Bone marrow (tissue), 2 donors: ENCODE measurements at places on chromosomes 12 and 14.

- no peak for DNase-seq
Measured at GRCh38 chr14:21205678-21206581, 50.1 kb upstream of the OR5AU1 start.

DNA sequence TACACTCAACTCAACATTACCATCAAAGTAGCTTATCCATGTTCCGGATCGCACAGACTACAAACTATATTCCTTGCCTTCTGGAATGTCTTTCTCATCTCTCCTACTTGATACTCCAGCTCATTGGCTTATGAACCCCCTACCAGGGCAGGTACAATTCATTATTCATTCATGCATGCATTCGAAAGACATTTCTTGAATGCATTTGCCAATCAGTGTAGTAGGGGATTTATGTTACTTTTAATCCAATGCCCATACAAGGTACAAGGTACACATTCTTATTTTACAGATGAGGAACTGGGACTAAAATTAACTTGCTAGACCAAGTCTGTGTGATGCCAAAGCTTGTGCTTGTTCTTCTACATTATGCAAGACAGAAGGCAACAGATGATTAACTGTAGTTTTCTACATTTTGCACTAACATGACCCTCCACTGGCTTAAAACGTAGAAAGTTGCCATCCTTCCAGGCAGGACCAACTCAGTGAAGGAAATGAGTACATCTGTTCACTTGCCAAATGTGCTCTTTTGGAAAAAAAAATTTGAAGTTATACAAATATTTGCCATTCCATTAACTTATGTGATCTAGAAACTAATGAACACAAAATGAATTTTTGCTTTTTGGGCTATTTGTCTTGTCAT lies 53.8 kb upstream of the KCNJ8 start:
- no peak for DNase-seq

- no peak for DNase-seq
Measured at GRCh38 chr12:46558677-46559076, 186.1 kb upstream of the SLC38A2 start.

- DNase-seq = no peak
Measured at GRCh38 chr12:59850268-59850667, 254.4 kb downstream of the SLC16A7 start.

DNA sequence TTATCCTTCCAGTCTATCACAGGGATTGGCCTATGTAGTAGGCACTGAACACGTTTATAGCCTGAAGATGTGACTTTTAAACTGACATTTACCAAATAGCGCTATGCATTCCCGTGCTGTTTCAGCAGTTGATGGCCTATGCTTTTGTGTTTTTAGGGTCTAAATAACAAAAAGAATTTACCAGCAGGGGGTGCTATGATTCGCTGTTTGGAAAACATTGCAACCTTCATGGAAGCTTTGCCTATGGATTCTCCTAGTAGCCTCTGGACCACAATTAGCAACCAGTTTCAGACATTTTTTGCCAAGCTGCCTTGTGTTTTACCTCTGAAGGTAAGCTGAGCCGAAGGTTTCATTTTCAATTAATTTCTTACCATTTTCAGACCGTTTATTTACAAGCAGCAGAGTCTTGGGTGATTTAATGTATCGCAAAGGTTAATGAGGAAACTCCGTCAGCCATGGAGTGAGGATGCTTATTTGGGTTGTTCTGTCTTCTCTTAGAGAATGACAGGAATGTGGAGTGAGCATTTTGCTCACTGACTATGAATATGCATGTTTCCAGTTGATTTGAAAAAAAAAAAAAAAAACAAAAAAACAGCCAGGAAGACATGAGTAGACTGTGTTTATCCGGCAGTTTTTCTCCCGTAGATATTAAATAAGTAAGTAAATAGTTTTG lies 133.1 kb downstream of the PRIMA1 start:
- no peak for DNase-seq

GRCh38 chr14:35004839-35005238 lies 22.0 kb downstream of the SRP54 start:
- DNase-seq = no peak

- no peak for DNase-seq
Measured at GRCh38 chr12:53096759-53097158, 708 bp upstream of the IGFBP6 start.

GRCh38 chr12:6538420-6539313 lies 4.3 kb downstream of the GAPDH start:
- DNase-seq = no peak

- no peak for DNase-seq
Measured at GRCh38 chr14:78683981-78684380, 513.8 kb downstream of the NRXN3 start.

GRCh38 chr12:130226771-130227170 lies 64.5 kb downstream of the FZD10 start:
- no peak for DNase-seq

DNA sequence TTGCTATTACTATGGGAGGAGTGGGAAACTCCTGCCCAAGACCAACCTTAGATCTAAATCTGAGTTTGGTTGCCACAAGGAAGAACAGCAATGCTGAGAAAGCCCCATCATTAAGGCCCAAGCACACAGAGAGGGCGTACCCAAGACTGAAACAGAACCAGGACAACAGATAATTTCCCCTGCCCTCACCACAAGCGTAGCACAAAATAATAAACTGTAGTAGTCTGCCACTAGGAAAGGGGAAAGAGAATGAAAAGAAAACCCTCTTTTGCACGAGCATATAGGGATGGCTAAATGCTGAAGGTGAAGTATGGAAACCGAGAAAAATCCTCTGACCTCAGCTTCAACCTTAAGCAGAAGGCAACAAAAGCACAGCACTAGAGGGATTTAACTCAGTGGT lies 76.5 kb upstream of the DHRS4 start:
- no peak for DNase-seq

- DNase-seq = no peak
Measured at GRCh38 chr12:12819752-12820311, 6.7 kb downstream of the DDX47 start.

DNA sequence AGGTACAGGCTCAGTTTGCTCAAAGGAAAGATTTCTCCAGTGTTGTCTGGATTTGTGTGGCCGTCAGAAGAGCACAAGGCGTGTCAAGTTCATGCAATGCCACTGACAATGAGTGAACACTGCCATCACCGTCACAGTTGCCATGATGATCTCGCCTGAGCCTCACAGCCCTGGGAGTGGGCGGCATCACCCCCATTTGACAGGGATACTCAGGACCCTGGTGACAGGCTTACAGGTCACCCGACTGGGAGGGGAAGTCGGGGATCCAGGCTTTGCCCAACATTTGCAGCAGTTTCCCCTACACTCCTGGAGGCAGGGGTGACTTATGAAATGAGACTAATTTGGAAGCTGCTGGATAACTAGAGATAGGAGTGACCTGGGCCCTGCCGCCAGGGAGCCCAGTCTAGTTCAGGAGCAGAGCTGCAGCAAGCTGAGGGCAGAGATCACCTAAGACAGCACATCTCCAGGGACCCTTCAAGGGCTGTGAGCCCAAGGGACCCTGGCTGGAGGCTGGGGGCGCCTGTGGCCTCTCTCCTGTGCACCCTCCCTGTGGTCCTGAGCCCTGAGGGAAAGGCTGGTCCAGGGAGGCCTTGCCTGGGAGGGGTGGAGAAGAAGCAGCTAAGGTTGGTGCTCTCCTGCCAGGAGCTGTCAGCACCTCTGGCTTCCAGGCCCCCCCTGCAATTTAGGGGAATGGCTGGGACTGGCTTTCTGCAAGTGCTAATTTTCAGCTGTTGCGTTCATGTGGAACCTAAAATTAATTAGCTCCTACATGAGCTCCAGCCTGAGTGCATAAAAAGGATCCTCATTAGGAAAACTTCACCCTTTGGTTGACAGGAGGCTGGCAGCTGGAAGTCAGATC lies 32.4 kb upstream of the BEGAIN start:
- no peak for DNase-seq

- DNase-seq = no peak
Measured at GRCh38 chr14:52913271-52913670, 37.6 kb downstream of the FERMT2 start.

DNA sequence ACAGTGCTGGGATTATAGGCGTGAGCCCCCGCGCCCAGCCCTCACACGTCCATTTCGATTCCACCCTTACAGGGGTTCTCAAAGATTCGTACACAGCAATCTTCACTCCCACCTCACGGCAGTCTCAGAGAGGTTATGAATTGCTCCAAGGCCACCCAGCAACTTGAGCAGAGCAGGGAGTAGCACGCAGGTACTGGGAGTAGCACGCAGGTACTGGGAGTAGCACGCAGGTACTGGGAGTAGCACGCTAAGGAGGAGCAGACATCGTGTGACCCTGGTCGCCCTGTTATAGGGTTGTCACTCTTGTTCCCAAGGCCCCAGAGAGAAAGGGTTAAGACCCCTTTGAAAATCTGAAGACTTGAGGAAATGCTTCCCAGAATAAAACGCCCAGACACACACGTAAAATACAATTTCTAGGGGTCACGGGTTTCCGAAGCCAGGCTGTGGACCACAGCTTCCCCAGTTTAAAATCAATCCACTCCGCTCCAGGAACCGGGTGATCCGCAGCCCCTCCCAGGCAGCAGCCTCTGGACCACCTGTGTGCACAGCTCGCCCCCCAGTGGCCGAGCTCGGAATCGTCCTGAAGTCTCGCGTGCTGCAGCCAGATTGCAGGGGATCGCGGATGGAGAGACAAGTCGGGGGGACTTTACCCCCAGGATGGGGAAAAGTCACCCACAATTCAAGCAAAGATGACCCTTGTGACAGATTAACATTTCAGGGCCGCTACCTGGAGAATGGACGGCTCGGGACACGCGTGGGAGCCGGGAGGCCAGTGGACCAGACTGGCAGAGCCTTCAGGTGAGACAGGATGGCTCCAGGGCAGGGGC lies 92.0 kb downstream of the SCARB1 start:
- peak; percentile 72 for DNase-seq
